Activated CD8-positive, alpha-beta T cell treated with anti-CD3 and anti-CD28 coated beads for 36 hours (primary cell): ENCODE measurements at places on chromosomes 6 and 20.

DNA sequence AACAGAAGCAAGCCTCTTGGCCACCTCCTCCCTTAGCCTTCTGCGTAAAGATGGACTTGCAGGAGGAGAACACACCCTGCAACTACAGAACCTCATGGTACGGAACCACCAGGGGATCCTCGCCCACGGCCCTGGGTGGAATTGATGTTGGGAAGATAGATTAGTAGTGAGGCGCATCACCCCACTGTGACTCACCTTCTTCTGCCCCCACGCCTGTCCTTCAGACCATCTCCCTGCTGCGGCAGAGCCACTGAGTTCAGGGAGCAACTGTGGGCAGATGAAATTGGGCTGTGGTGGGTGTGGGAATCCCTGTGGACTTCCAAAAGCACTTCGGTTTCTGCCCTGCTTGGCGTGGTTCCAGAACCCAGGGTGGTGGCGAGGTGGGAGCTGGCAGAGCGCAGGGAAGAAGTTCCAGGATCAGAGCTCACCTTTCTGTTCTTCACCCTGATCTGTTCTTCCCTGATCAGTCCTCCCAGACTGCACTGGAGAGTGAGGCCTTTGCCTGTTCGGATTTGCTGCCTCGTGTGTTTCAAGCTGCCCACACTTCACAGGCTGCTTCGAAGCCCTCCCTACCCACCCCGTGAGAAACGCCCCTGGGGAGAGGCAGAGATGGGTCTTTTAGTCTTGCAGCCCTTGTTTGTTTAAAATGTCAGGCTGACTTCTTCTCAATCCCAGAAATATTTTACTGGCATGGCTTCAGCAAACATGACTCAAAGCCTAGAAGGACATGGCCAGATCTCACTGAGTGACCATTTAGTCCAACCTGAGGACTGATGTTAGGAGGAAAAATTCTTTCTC, 92.8 kb upstream of the MLN start:
- no peak for DNase-seq

- DNase-seq, result no peak
These were observed 85.5 kb downstream of the UNC5CL start for GRCh38 chr6:40953486-40953885.

GRCh38 chr6:156887623-156888269, 110.6 kb downstream of the ARID1B start:
- peak; percentile 50 for DNase-seq

DNA sequence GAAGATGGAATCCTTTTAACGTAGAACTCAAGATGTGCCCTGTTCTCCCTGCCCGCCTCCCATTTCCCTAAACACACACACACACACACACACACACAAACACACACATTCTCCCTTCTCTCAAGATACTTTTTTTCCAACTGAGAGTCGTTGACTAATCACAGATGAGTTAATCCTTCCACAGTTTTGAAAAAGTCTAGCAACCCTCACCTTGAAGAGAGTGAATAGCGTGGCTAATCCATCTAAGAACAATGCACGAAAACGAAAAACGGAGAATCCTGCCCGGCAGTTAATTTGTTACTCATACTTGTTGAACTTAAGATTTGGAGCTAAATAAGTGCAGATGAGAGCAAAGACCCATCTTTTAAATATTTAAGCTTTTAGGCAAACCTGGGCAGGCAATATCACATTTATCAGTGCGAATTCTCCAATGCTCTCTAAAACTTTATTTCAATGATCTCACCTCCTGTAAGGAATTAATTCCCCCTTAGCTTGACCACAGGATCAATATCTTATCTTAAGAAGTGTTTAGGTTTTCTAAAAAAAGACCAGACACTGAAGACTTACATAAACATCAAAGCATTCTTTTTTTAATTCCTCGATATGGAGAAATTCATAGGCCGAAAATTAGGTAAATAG, 1.1 kb downstream of the AGPAT4 start:
- DNase-seq, result no peak

GRCh38 chr20:59697068-59697467, 92.7 kb downstream of the PHACTR3 start:
- DNase-seq, result no peak

DNA sequence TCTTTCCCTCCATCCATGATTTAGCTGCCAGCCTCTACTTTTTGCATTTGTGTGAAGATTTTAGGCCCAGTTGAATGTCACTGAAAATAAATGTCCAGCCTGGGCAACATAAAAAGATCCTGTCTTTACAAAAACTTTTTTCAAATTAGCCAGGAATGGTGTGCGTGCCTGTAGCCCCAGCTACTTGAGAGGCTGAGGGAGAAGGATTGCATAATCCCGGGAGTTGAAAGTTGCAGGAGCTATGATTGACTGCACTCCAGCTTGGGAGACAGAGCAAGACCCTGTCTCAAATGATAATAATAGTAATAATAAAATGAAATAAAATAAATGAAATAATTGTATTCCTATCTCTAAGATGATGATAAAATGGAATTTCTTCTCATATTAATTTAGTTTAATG, 5.0 kb upstream of the GFOD1 start:
- no peak for DNase-seq

DNA sequence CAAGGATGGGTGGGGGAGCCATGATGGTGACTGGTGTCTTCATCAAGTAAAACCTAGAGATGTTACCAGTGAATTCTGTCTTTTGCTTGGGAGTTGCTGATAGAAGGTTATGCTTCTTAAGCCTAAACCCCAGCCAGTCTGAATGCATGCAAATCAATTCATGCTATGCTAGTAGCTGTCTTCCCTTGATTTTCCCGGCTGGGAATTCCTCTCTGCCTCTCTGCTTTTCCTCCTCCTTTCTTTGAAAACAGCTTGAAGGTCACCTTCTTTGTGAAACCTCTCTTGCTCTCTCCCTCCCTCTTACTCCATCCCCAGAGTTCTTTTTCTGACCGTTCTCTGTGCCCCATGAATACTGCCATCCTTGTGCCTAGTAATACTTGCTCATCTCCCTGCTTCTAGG, 58.9 kb downstream of the TMEM200A start:
- no peak for DNase-seq

DNA sequence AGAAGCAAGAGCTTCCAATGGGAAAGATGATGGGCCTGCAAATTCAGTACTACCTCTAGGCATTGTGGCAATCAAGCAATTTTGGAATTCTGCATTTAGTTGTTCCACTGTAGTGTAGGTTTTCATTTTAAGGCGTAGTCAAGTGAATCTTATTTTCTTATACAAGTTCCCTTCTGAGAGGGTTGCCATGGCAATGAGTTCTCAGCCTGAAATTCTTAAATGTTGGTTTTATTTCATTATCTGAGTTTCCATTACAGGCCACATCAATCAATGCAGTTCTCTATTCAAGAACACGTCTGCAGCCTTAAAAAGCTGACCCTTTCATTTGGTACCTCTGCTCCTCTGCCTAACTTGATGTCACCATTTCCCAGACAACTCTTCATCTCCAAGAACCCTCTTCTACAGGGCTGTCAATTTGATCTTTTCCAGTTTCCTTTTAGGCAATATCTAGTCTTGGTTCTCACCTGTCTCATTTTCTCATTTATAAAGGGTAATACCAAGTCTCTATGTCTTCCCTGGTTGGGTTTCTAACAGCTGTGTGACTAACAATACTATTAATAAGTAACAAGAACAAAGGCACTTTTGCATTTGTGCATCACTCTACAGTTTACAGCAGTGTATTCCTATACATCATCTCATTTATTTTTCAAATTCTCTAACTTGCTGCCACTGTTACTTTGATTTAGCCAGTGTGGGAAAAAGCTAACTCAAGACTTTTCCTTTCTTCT, 898.2 kb upstream of the FLRT3 start:
- no peak for DNase-seq

- DNase-seq, result no peak
These were observed 36.0 kb upstream of the SNX9 start for GRCh38 chr6:157787080-157787479.

DNA sequence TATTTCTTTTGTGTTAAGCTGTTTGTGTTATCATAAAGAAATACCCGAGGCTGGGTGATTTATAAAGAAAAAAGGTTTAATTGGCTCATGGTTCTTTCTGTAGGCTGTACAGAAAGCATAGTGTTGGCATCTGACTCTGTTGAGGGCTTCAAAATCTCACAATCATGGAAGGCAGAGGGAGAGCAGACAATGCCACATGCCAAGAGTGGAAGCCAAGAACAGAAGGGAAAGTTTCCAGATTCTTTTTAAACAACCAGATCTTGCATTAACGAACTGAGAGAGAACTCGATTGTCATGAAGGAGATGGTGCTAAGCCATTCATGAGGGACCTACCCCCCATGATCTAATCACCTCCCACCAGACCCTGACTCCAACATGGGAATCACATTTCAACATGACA, 290.1 kb downstream of the BMP2 start:
- DNase-seq, result no peak

GRCh38 chr6:134373993-134374392, 56.1 kb upstream of the SGK1 start:
- no peak for DNase-seq

DNA sequence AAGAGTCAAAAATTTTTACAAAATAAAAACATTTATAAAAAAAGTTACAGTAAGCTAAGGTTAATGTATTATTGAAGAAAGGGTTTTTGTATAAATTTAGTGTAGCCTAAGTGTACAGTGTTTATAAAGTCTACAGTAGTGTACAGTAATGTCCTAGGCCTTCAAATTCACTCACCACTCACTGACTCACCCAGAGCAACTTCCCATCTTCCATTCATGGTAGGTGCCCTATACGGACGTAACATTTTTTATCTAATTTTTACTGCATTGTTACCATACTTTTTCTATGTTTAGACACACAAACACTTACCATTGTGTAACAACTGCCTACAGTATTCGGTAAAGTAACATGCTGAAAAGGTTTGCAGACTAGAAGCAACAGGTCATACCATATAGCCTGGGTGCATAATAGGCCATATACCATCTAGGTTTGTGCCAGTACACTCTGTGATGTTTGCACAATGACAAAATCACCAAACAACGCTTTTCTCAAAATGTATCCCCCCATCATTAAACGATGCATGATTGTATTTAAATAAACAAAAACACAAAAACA, 6.0 kb downstream of the MTFR2 start:
- no peak for DNase-seq

GRCh38 chr6:54010340-54011276, 100.6 kb upstream of the MLIP start:
- DNase-seq, result no peak

DNA sequence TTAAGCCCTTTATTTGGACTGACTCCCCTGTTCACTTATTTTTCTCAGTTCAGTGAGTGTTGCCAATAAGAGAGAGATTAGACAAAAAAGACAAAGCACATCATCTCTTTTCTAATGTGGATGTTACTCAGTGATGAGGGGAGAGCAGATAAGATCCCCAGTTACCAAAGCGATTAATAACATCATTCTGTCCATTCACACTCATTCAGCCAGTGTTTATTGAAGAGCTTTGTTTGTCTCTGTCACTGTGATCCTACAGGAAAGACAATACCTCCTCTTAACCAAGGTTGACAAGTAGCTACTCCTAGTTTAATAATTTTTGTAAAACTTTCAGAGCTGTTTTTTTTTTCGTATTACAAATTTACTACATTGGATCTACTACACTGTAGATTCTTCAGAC, 163.0 kb downstream of the EYA4 start:
- DNase-seq, result no peak

DNA sequence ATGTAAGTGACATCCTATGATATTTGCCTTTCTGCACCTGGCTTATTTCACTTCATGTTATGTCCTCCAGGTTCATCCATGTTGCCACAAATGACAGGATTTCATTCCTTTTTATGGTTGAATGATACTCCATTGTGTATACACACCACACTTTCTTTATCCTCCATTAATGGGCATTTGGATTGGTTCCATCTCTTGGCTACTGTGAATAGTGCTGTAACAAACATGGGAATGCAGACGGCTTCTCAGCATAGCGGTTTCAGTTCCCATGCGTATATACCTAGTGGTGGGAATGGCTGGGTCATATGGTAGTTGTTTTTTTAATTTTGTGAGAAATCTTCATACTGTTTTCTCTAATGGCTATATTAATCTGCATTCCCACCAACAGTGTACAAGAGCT, 14.8 kb downstream of the MTHFD1L start:
- DNase-seq, result no peak

DNA sequence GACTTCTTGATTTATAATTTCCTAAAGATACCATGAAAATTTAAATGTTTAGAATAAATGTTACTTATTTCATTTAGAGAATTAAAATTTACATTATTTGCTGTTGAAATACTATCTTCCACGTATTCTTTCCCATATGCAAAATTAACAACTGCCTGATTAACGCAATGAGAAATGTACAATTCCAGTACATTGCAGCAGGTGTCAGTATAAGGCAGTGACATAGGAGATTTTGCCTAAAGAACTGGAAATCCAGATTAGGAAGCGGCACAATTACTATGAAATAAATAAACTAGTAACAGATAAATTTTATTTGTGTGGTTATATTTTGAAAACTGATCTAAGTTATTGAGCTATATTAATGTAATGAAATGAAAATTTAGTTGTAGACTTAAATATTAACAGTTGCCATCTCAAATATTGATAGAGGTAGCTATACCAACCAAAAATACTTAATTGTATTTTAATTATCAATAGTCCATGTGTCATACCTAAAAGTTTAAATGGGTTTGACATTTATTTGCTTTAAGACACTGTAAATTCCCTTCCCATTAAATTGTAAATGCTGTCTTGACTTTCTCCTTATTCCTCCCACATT, 300.2 kb downstream of the UTRN start:
- no peak for DNase-seq

DNA sequence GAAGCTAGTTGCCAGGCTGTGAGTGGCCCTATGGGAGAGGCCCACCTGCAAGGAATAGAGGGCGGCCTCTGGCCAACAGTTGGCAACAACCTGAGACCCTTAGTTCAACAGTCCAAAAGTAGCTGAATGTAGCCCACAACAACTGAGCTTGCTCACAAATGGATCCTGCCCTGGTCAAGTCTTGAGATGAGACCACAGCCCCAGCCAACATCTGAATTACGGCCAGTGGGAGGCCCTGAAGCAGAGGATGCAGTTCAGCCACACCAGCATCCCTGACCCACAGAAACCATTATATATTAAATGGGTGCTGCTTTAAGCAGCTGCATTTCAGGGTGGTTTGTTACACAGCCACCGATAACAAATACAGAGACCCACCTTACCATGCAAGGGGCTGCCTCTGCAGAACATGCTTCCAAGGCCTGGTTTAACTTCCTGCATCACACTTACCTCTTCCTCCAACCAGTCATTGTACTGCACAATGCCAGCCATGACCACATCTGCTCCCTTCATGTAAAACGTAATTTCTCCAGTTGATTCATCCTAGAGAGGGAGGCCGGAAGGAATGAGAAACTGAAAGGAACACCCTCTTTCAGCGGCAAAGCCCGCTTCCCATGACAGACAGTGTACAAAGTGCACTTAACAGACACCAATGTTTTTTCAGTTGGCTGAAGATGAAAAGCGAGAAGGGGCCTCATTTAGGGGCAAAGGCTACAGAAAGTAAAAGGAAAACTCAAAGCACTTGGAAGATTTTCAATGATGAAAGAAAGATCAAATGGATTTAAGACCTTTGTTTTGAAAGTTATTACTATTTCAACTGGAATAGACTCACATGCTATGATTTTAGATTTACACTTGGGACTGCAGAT, 86.2 kb upstream of the NFATC2 start:
- DNase-seq, result peak; percentile 30
